ENCODE measurements at places on chromosomes 3 and 15.

GRCh38 chr3:62990704-62991413 lies 115.6 kb upstream of the CADPS start:
- DNase-seq = no peak

- no peak for DNase-seq
Observed at GRCh38 chr15:73965094-73965757, 26.9 kb downstream of the STOML1 start.

DNA sequence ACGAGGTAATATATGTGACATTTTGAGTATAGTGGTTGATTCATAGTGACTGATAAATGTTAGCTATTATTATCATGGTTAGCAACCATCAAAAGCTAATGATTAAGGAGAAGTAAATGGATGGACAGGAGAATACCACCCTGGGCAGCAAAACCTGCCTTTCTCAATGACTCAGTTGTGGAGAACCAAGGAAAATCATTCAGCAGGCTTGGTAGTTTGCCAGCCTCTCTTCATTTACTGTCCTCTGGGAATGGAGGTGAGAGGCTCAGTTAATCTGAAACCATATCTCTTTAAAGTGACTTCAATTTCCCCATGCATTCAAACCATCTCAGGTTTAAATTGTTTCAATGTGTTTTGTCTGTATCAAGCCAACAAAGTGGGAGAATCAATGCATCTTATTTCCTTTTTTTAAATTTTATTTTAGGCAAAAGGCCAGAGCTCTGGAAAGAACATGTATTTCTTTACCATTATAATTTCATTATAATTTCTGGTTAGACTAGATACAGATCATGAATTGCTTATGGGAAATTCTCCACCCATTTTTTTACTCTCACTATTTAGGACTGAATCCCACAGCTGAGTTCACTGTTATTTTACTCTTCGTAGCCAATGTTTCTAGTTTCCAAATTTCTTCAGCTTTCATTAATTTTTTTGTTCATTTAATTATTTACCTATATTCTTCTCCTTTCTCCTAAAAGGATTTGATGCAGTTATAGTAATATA lies 2.7 kb downstream of the TM4SF18 start:
- DNase-seq = no peak

- DNase-seq = no peak
Observed at GRCh38 chr15:30940359-30940758, 36.6 kb downstream of the FAN1 start.

DNA sequence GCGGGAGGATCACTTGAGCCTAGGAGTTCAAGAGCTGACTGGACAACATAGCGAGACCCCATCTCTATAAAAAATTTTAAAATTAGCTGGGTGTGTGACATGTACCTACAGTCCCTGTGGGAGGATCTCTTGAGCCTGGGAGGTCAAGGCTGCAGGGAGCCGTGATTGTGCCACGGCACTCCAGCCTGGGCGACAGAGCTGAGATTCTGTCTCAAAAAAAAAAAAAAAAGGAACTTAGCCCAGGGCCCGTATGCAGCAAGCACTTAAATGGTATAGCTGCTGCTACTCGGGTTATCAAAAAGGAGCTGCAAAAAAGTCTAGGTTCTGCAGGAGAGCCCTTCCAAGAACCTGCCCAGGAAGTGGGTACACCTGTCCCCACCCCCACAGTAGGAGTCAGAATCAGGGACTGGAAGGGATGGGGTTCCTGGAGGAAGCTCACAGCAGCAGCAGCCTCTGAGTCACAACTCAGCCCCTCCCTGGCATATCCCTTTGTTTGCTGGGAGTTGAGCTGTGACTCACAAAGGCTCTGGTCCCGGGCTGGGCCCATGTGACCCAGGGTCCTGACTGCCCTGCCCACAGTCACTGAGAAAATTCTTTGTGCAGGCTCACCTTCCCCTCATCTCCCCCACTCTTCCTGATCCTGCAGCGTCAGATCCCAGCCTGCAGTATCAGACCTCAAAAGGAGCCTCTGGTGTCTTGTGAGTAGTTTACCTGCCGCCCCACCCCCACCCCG lies at the start of gene SPATA12:
Gene SPATA12, plus strand, starts transcription at position 576 of the 733 bp plus-strand sequence. CDS start 13,031 bp downstream, outside the sequence.
- peak; percentile 89 for DNase-seq

DNA sequence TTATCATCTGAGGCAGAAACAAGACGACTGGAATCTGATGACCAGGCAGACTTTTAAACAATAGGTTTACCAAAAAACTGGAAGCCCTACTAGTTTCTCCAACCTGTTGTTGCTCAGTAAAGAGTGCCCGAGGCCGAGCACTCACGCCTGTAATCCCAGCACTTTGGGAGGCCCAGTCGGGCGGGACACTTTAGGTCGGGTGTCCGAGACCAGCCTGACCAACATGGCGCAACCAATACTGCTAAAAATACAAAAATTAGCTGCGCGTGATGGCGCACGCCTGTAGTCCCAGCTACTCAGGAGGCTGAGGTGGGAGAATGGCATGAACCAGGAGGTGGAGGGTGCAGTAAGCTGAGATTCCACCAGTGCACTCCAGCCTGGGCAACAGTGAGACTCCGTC lies 1.1 kb upstream of the WDR5B start:
- no peak for DNase-seq

GRCh38 chr3:114336122-114336697 lies 42.4 kb downstream of the TIGIT start:
- no peak for DNase-seq

DNA sequence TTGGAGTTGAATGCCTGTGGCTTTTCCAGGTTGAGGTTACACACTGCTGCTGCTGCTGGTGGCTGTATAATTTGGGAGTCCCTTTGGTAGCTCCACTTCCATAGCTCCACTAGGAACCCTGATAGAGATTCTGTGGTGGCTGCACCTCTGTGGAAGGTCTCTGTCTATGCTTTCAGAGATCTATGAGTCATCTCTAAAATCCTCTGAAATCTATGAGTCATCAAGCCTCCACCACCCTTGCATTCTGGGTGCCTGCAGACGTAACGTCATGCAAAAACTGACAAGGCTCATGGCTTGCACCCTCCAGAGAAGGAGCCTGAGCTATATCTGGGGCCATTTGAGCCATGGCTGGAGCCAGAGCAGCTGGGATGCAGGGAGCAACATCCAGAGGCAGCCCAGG lies 1037.0 kb upstream of the CFAP20DC start:
- no peak for DNase-seq

- peak; percentile 79 for DNase-seq
Observed at GRCh38 chr3:120425572-120426250, 25.1 kb downstream of the FSTL1 start.

DNA sequence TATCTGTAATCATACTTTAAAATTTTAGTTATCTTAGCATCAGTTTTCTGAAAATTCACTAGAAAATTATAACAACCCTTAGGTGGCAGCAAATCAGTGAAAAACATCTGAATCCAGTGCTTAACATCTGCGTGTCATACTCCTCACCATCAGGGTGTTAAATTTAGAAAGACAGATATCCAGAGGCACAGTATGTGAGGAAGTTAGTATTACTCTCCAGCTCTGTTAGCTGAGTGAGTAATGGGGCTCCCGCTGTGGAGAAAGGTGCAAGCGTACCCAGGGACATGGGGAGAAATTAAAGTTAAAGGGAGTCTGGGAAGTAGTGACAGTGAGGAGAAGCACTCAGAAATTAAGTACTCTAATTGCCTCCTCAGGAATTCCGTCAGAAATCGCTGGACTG lies 50.9 kb downstream of the CEP63 start:
- DNase-seq = no peak

DNA sequence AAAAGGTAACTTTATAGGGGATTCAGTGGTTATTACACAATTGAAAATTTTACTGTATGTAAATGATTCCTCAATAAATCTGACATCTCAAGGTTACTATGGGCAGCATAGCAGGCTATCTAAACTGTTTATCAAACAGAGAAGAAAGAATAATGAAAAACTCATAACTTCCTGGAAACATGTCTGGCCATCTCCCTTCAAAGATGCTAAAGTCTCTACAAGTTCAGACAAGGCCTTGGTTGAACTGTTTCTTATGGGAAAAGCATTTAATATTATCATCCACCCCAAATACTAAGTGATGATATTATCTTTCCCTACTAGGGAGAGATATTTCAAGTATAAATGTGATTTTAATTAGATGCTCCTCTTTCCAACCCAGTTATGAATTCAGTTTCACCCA lies 114.9 kb downstream of the ARRDC4 start:
- DNase-seq = no peak

DNA sequence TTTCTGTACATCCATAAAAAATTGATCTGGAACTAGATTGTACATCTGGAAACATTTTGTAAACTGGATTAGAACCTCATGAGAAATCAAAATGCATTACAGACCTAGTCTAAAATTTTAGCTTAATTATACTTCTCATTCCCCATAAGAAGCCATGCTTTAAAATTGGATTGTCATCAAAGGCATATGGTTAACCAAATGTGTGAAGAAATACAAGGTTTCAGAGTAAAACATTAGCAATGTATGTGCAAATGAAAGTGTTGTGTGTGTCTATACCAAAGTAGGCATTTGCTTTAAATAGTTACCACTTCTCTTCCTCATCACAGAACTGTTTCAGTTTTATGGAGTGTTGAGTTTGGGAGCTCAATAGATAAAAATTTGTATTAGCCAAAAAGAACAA lies 968.7 kb downstream of the EPHA3 start:
- DNase-seq = no peak

- DNase-seq = no peak
Observed at GRCh38 chr3:100902572-100902971, 90.6 kb downstream of the ABI3BP start.

DNA sequence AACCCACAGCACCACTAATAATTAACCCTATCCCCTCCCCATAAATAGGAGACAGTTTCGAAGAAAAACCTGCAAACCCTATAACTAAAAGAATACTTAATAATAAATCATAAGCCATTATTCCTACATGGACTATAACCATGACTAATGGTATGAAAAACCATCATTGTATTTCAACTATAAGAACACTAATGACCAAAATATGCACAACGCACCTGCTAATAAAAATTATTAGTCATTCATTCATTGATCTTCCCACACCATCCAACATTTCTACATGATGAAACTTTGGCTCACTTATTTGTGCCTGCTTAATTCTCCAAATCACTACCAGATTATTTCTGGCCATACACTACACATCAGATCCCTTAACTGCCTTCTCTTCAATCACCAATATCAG lies 16.6 kb downstream of the AQP9 start:
- no peak for DNase-seq

- no peak for DNase-seq
Observed at GRCh38 chr3:194756791-194757325, 71.2 kb downstream of the FAM43A start.

GRCh38 chr3:129633751-129634481 lies 27.4 kb upstream of the PLXND1 start:
- DNase-seq = no peak

DNA sequence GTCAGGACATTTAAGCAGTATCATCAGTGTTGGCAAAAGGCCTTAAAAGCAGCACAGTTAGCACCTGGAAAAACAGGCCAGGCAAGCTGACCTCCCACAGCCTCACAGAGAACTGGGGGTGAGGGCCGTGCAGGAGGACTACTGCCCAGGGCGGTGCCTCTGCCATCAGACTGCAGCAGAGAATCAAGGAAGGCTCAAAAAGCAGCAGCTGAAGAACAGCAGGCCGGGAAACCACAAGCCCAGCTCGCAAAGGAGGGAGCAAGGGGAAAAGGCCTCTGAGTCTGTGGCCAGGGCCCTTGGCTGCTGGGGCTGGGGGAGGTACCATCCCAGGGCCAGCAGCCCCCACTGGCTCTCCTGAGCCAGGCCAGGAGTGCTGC lies 84.2 kb downstream of the SEC22A start:
- DNase-seq = no peak

GRCh38 chr3:57030721-57031120 lies 29.7 kb upstream of the SPATA12 start:
- no peak for DNase-seq

- DNase-seq = no peak
Observed at GRCh38 chr3:177703788-177704187, 506.5 kb upstream of the TBL1XR1 start.

DNA sequence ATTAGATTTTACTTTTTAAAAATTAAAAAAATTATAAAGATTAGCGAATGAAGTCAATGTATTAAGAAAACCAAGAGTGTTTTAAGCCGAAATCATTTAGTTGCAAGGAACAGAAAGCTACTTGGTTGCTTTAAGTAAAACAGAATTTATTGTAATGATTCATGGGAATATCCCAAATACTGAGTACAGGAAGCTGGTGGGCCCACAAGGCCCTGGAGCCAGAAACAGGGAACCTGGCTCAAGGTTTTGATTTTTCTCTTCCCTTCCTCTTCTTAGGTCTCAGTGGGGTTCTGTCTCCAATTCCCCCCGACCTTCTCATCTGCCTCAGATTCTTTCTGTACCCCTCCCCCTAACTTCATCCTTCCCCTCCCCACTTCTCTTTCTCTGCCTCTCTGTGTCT lies 229.0 kb downstream of the TLE3 start:
- DNase-seq = no peak

GRCh38 chr15:55770806-55771205 lies 27.9 kb upstream of the PRTG start:
- no peak for DNase-seq

DNA sequence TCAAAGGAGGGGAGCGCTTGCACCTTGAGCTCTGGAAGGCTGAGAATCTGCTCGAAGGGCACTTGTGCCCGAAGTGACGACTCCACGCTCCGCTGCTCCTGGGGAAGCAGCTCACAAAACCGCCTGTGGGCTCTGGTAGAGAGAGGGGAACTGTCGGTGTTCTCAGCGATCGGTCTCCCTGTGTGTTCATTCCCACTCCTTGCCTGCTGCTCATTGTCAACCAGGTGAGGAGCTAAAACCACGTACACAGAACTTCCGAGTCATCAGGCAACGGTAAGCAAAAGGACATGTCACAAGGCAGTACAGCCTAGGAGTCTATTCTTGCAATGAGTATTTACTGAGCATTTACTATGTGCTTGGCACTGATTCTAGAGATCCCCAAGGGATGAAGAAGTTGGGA lies 1.5 kb downstream of the CIB1 start:
- no peak for DNase-seq

DNA sequence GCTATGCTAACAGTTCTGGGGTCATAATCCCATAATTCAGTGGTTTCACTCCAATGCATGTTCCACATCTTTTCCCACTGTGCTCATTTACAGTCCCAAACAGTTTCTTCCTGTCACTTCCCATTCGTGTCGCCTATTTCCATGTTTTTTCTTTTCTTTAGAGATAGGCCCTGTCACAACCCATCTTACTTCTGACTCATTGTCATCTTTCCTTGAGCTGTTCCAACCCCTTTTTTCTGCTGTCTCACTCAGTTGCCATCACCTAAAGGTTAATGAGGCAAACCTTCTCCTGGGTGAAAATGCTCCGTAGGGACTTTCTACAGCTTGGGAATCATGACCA lies 814.5 kb downstream of the VGLL3 start:
- no peak for DNase-seq

- DNase-seq = no peak
Observed at GRCh38 chr3:184489268-184489841, 72.2 kb upstream of the EPHB3 start.

DNA sequence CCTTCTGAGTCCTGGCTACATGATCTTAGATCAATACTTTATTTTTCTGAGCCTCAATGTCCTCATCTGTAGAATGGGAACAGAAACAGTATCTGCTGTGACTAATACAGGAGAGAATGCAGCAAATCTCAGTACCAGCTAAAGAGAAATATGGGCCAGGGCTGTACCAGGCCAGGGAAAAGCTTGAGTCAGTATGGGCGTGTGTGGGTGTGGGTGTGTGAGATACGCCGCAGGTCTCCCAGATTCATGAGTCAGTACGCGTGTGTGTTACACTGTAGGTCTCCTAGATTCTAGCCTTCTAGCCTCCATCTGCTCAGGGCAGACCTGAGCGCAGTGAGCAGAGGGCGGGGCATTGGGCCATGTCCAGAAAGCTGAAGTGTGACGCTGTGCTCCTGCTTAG lies 15.2 kb downstream of the GNAI2 start:
- peak; percentile 49 for DNase-seq

Data from stromal cell of bone marrow (primary cell).